Bronchial smooth muscle cell (primary cell): ENCODE measurements at places on chromosomes 13 and 19. TPM values are rescaled to one million over a fixed set of nuclear protein-coding genes. Genes with fewer than 3 reads are reported as not detected.

C1QTNF9B gene
- total RNA-seq, result 0.43 and 0.95 TPM in 2 replicates

KIR3DL2 gene
- not detected in 2 replicates for total RNA-seq

ZNF540 gene
- total RNA-seq, result 0.95 and 1.0 TPM in 2 replicates

IGFL1 gene
- not detected in 2 replicates for total RNA-seq

GIPC3 gene
- total RNA-seq, result 0.09 TPM in 1 of 2 replicates, not detected in the other

ZFR2 gene
- not detected in 2 replicates for total RNA-seq

CCL25 gene
- total RNA-seq, result 0.16 TPM in 1 of 2 replicates, not detected in the other

MEGF8 gene
- total RNA-seq, result 21.0 and 30.6 TPM in 2 replicates
